H4 (cell line): ENCODE measurements at places on chromosomes 6 and 20.
A peak's percentile ranks its signal among the peaks of the same experiment; 100 is the strongest.

GRCh38 chr6:141658696-141659095 lies 474.0 kb upstream of the GJE1 start:
- DNase-seq = no peak

DNA sequence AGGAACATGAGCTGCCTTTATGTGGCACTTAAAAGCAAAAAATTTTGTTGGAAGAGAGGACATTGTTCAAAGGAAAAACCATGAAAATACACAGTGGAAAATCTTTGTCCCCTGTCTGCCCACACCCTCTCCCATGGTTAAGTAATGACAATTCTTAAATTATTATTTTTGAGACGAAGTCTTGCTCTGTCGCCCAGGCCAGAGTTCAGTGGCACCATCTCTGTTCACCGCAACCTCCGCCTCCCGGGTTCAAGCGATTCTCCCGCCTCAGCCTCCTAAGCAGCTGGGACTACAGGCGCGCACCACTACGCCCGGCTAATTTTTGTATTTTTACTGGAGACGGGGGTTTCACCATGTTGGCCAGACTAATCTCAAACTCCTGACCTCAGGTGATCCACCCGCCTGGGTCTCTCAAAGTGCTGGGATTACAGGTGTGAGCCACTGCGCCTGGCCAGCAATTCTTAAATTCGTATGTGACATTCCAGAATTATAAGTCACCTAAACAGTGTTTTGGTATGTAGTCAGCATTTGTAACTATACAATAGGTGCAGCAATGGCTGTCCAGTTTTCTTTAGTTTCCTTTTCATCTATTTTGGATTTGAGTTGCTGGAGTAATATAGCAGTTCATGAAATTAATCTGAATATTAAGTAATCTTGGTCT lies 636 bp upstream of the SSR1 start:
- DNase-seq = no peak

DNA sequence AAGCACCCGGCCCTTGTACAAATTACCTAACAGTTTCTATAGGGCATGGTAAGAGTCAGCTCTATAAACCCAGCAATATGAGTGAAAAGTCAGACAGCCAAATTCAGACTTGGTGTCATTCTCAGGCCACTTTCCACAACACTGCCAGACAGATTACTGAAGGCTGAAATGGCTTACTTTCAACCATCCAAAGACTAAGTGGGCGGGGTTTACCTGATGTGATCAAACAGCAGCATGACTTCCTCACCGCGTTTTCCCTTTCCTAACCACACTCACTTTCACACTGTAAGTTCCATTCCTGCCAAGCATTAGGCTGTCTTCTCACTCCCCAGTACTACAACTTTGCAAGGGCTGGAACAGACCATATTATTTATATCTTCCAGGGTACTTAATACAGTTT lies 85.9 kb downstream of the SMLR1 start:
- no peak for DNase-seq

DNA sequence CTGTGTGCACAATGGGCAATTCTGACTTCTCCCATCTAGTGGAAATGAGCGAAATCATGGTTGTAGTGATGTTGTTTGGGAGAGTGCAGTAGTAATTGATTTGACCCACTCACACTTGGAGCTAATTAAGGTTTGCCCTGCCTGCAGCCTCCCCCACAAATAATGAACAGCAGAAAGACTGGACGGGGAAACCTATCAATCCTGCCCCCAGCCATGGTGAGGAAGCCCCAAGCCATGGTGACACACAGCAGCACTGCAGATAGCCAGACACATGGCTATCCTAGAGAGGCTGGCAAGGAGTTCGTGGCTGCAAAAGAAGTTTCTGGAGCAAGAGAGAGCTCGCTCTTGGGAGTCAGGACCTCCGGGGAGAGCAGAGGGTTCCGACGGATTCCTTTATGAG lies 27.8 kb downstream of the SAYSD1 start:
- no peak for DNase-seq

DNA sequence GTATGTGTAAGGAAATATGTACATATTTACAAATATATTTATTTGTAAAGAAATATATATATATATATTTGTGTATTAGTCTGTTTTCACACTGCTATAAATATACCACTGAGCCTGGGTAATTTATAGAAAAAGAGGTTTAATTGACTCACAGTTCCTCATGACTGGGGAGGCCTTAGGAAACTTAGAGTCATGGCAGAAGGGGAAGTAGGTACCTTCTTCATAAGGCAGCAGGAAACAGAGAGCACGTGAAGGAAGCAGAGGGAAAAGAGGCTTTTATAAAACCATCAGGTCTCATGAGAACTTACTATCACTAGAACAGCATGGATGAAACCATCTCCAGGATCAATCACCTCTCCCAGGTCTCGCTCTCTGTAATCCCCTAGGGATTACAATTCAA lies 644.5 kb upstream of the HS3ST5 start:
- DNase-seq = no peak

- DNase-seq = peak; percentile 95
These were observed at the start of gene MACROD2 for GRCh38 chr20:13995086-13995665. Gene MACROD2, plus strand, starts transcription at chr20:13995516.

DNA sequence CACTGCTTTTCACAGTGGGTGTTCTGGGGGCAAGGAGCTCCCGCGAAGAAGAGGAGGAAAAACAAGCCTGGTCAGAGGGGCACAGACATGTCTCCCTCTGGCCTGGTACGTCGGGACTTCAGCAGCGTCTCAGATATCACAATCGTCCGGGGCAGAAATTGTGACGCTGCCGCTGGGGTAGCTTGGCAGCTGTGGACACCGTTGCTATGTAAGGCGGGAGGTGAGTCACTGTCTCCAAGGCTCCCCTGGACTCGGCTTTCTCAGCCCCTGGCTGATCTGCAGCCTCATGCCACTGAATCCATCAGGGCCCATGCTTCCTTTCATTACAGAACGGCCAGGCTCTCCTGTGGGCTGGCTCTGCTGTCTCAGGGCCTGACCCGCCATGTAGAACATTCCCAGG lies 98.7 kb downstream of the SULF2 start:
- DNase-seq = peak; percentile 42

GRCh38 chr6:41719436-41720261 lies 15.8 kb downstream of the TFEB start:
- no peak for DNase-seq

GRCh38 chr6:159117563-159117962 lies 51.6 kb upstream of the FNDC1 start:
- DNase-seq = no peak

- DNase-seq = no peak
These were observed 21.7 kb upstream of the PRELID3B start for GRCh38 chr20:59064214-59064722.

- no peak for DNase-seq
These were observed 421.2 kb upstream of the JARID2 start for GRCh38 chr6:14824484-14825275.

DNA sequence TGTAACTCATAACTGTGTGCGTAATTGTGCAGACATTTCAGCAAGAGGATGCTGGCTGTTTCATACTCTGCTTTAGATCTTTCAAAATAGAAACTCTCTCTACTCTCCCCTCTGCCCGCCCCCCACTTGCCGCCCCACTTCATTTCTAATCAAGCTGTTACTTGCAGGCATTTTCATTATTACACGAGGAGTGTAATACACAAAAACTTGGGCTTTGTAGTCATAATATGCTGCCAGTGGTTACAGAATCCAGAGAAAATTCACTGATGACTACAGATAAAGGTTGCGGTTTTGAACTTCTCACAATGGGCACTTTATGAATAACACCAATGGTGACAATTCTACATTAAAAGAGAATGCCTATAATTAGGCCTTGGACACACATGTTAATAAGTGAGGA lies 194.0 kb upstream of the POU3F2 start:
- no peak for DNase-seq

DNA sequence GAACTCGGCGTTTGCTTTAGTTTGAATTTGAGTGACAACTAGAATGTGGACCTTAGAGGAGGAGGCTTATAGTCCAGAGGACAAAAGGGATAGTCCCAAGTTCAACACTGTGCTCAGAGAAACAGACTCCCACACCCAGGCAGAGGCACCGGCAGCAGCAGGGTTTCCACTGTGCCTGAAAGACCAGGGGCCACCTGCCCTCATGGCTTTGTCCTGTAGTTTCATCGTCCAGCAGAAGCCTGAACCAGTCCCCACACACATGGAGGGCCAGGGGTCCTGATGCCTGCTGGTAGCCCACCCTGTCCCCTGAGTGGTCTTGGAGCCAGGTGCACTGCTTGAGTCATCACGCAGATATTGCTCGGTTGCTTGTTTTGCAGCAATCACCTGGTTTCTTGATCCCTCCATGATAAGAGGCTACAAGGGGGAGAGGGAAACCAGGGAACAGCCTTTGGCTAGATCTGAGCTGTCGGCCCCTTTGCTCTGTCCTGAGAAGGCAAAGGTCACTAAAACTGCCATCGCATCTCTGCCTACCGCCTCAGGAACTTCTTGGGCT lies 7.2 kb upstream of the ACSS1 start:
- DNase-seq = no peak

- no peak for DNase-seq
These were observed 98.9 kb downstream of the TBC1D7 start for GRCh38 chr6:13229205-13230085.

- DNase-seq = no peak
These were observed 155.4 kb upstream of the MARCKS start for GRCh38 chr6:113701552-113702254.

DNA sequence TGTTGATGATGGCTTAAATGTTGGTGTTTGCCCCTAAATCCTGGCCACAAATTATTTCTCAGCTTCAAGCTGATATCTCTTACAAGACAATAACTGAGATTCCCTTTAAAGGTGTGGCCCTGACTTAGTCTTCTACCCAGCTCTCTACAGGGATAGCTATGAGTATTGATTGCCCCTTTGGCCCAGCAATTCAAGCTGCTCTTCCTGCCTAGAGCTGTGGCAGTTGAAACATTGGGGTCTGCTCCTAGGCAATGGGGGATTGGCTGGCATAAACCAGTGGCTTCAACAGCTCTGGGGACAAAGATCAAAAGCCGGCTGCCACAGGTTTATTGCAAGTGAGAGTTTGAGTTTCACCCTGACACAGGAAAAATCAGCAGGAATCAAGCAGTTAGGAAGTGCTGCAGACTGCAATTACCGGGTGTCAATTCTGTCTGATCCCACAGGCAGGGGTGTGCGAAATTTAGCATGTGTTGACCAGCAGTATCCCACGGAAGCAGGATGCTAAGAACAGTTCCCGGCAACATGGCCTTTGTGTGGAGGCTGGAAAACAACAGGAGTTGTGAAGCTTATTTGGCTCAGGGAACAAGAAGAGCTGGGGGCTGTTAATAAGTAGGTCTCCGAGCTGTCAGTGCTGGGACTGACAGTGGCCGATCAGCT lies 66.2 kb upstream of the IYD start:
- no peak for DNase-seq

- peak; percentile 90 for DNase-seq
These were observed 218.2 kb downstream of the BMP7 start for GRCh38 chr20:57048027-57048869.

DNA sequence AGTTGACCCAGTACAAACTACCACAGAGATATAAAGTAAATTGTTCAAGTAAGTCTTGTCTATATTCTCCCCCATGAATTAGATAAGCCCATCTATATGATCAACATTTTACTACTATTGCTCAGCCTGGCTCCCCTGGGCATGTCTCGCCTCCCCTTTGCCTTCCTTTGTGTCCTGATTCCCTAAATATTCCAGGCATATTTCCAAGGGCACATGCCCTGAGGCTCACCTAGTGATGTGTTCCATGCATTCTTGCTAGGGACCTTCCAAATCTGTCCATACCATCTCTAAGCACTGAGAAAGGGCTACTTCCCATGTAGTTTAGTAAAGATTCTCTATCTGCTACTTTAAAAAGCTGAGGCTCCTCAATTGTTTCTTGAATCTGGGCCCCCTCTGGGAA lies 309.5 kb upstream of the PRND start:
- no peak for DNase-seq

GRCh38 chr6:118651282-118652050 lies at the start of gene CEP85L:
Gene CEP85L, minus strand, starts transcription at chr6:118651591. Its CDS starts 322 bp downstream, at chr6:118651269.
- DNase-seq = peak; percentile 63

GRCh38 chr20:62236766-62237513 lies 1.4 kb upstream of the OSBPL2 start:
- no peak for DNase-seq

GRCh38 chr6:45001663-45002062 lies 326.5 kb upstream of the RUNX2 start:
- no peak for DNase-seq

DNA sequence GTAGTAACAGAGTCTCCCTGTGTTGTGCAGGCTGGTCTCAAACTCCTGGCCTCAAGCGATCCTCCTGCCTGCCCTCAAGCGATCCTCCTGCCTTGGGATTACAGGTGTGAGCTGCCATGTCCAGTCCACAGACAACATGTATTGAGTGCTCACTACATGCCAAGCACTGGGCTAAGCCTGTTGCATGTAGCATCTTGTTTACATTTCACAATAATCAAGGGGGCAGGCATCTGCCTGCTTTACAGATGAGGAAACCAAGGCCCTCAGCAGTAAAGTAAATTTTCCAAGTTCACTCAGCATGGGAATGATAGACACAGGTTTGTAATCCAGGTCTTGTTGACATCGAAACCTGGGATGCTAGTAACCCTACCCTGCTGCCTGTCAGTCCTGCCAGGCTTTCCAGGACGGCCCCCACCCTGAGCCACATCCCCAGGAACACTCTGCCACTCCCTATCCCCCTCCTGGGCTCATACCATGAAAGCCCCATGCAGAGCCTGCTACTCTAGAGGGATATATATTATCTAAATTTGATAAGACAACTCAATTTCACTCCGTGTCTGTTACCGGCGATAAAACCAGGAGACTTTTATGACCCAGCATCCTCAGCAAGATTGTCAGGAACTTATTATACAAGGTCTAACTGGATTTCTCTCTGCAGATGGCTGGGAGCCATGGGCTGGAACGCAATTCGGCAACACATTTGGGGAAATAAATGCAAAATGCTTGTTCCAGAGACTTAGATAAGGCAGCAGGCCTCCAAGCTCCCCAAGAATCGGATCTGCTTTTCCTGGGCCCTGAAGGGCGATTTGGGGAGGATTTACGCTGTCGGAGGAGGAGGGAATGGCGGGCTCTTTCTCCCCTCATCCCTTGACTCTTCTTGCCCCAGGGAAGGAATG lies 30.4 kb downstream of the CD40 start:
- DNase-seq = no peak

- peak; percentile 19 for DNase-seq
These were observed 90.2 kb downstream of the THBS2 start for GRCh38 chr6:169163411-169163901.

DNA sequence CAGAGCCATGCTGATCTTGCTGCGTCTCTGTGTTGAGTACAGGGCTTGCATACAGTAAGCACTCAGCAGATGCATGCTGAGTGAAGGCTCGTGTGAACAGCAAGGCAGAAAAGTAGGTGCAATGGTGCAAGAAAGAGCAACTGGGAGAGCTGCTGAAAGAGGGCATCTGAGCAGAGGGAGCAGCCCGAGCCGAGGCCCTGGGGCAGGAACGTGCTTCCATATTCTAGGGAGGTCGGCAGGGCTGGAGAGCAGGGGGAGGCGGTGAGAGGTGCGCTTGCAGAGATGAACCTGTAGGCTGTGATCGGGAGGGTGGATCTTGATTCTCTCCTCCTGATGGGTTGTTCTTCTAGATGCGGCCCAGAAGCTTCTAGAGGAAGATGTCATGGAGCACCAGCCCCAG lies 26.4 kb upstream of the STX16 start:
- DNase-seq = no peak

DNA sequence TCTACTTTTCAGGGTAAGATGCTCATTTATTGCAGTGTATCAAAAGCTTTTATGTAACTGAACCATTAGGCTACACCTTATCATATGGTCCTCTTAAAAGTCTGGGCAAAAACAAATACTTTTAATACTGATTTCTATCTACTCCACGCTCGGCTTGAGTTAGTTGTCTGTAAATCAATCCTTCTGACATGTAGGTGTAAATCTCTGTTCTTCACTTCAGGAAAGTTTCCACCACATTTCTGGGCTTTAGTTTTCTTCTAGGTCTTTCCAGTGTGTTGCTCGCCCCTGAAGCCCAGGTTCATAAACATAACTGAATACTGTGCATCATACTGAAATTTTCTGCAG lies 89.2 kb upstream of the RNF217 start:
- DNase-seq = no peak
